ENCODE measurements at places on chromosomes 2 and 18.

- DNase-seq, result no peak
Measured at GRCh38 chr18:32771169-32771751, 1.6 kb downstream of the KLHL14 start.

DNA sequence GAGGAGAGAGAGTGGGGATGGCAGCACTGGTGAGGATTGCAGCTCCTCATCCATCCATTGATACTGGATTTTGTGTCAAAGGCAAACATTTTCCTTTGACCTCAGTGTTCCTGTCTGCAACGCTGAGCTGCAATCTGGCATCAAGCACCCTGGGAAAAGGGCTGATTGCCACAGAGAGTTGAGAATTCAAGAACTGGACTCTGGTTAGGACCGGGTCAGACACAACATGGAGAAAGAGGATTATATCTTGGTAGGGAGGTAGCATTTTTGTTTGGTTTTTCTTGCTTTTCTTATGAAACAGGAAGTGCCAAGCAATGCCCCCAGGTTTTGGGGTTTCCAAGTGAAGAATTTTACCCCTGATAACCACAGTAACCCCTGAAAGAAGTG is 81.9 kb upstream of the PKDCC start:
- DNase-seq, result no peak

- no peak for DNase-seq
Measured at GRCh38 chr2:74530239-74531187, 780 bp downstream of the HTRA2 start.

- DNase-seq, result no peak
Measured at GRCh38 chr18:35695803-35696202, 114.3 kb downstream of the GALNT1 start.

DNA sequence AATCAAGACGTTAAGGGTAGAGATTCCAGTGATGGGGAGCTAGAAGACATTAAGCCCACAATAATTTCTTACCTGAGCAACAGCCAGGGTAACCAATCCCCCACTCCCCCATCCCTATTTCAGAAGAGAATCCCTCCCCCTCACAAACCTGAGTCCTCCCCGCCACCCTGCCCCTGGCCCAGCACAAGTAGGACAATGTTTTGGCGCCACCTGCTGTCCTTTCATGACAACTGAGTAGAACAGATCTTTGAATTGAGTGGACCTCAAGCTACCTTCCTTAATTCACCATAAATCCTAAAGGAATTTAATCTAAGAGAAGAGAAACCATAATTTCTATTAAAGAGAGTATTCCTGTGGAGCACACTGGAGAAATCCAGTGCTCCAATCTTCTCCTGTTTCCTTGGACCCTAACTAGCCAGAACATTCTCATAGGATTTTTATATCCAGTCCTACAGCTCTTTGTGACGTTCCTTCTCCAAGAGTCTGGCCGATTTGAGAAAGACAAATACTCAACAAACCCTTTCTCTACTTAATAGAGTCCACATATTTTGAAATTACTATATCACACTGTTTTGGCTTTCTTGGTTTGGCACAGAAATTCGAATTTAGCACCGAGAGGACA is 41.1 kb downstream of the NHEJ1 start:
- peak; percentile 23 for DNase-seq

DNA sequence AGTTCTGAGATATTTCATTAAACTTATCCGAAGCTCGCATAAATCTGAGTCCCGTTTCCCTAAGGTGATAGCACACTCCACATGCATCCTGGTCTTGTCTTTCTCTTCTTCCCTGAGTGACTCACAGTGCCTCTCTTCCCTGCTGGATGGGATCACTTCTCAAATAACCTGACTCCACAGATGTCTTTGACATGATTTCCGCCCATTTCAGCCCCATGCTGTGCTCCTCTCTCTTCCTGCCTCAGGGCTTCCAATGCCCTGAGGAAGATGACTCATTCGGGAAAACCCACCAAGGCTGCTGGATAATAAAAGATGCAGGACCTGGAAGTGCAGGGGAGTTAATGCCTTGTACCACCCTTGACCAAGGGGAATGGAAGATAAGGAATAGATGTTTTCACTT is 441.7 kb upstream of the SOX11 start:
- DNase-seq, result no peak

GRCh38 chr18:6018671-6019070 is 123.3 kb upstream of the TMEM200C start:
- no peak for DNase-seq

- DNase-seq, result no peak
Measured at GRCh38 chr2:27040282-27040681, 7.5 kb downstream of the TMEM214 start.

- DNase-seq, result no peak
Measured at GRCh38 chr2:161005170-161005569, 155.1 kb upstream of the TANK start.

DNA sequence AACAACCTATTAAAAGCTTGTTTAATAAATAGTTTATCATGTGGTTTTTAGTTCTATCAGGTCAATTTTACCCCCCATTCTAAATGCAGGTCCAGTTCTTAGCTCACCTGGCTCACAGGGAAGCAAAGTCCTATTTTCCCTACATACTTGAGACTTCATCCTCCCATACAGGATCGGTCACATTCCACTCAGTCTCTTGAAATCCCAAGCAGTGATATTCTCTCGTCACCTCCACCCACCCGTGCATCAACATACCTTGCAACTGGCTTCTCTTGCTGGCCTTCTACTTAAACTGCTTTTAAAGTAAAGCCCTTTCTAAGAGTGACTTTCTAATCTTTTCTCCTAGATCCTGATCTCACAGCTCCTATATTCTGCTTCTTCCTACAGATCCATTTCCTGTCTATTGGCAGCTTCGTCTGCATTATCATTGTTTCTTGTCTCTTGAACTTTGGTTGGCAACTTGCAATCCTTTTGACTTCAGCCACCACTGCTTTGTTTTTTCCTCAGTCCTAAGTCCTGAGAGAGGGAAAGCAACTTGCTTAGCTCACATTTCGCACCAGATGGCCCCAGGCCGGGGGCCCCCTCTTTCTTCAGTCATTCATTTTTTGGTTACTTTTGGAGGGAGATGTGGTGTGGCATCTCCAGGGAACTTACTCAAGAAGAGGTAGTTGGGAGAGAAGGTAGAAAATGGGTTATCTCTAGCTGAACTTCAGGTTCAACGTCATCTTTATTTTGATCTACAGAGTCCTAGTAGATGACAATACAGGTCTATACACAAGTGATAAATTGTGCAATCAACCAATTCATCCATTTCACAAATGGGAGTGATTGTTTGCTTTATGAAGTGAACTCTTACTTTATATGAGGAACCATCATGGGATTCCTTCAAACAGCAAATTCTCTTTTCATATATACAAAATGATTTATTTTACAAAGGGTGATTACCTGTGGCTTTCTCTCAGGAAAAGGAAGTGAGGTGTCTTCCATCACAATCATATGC is 23.9 kb upstream of the NCOA1 start:
- no peak for DNase-seq

DNA sequence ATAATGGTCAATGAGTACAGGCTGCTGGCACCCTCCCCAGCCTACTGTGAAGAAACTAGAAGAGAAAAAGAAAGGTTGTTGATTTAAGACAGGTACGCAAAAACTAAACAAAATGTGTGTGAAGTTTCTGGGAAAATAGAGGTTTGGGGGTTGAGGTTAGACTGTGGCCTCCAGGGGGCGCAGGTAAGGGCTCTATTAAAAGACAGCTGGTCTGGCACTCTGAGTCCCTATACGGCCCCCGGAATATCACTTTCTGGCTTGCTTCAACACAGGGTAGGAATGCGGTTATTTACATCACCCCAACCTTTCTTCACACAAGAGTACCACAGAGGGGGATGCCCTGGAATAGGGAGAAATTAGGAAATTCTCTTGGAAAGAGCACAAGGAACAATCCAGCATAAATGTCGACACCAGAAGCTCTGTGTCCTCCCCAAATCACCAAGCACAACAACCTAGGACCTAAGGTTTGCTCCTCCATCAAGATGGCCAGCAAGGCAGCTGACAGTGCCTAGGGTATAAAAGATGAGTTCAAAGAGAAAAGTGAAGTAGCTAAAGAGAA is 480.8 kb upstream of the KLHL29 start:
- DNase-seq, result no peak

DNA sequence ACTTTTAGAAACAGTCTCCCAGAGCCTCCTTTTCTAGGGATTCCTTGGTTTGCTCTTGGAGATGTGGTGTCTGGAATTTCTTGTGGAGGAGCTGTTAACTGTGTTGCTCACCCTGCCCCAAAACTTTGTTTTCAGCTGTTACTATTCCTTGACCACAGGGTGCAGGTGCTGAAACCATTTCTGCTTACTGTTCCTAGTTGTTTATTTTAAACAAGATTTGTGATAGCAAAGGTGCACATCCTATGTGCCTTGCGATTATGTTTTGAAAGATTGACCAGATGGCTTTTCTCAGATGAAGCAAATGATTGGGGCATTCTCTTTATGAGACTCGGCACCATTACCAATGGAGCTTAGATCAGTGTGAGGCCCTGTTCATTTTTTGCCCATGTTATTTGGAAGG is 111.2 kb downstream of the RAB3GAP1 start:
- DNase-seq, result no peak

DNA sequence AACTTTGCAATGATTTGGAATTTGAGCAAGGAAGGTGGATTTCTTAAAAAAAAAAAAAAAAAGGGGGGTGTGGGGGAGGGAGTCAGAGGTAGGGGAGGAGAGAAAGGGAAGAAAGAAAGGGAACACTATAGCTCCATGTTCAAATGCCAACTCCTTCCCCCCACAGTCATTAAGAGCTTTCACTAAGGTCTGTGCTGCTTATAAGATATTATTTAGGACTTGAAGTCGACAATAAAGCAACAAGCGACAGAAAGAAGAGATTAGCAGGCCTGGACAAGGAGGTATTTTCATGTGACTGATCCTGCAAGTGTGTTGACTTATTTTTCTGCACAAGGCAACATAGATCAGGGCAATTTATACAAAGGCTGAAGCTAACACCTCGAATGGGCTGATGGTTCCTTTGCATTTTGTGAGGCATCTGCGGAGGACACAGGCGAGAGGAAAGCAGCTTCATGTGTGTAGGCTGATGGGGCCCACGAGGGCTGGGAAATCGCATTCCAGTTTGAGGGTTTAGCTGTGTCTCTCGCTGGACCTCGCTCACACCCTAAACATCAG is 382.0 kb downstream of the SOX11 start:
- no peak for DNase-seq

DNA sequence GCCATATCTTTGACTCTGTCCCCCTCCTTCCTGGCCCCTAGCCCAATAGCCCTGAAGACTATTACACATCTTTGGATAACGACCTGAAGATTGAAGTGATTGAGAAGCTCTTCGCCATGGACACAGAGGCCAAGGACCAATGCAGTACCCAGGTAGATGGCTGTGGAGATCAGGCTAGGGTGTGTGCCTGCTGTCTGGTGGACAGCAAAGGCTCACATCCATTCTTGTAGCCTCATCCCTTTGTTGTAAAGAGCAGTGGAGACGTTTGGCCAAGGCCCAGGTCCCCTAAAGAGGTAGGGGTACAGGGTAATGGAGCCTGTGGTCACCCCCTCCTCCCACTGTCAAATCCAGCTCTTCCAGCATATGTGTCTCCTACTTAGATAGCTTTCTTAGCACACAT is 81.4 kb downstream of the EPAS1 start:
- no peak for DNase-seq

GRCh38 chr18:10015941-10016819 is 102.4 kb downstream of the VAPA start:
- no peak for DNase-seq

DNA sequence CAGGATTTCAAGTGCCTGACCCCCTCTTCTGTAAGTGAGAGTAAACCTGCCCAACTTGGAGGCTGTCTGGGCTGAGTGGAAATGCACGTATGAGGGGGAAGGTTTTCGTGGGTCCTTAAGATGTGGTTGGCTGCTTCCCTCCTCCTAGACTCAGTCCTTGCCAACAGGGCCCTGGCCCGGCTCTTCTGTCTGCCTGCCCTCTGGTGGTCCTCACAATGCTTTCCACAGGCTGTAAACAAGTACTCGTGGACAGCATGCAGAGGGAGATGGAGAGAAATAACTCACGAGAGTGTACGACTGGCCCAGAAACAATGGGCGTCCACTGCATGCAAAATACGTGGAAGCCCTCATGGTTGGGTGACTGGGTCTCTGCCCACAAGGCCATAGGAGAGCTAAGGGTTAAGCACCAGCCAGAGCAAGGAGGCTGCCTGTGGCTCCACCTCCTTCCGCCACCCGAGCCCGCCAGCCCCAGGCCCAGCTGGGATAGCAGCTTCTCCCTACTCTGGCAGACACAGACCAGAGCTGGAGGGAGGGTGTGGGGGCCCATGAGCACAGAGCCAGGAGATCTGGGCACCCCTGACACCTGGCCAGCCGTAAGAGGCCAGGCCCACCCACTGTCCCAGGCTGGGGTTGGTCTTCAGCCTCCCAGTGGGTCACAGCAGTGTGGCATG is 17.0 kb upstream of the ARHGEF4 start:
- no peak for DNase-seq

GRCh38 chr18:48600456-48601090 is 61.7 kb downstream of the CTIF start:
- DNase-seq, result no peak

GRCh38 chr2:135840601-135841000 is 3.6 kb upstream of the LCT start:
- DNase-seq, result no peak

DNA sequence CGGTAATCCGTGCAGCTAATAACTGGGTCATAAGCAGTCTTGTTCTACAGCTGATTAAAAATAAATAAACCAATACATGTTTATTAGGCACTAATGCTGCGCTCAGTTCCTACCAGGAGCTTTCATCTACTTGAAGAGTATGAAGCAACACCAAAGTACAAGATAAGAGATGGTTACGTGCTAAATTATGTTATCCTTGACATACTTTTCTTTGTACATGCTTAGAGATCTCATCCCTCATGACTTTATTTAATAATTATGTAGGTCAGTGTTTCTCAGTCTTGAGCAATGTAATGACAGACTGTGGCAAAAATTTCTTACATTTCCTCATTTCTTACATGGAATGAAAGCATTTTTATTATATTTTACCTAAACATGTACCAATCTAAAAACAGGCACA is 54.6 kb upstream of the COBLL1 start:
- DNase-seq, result no peak

DNA sequence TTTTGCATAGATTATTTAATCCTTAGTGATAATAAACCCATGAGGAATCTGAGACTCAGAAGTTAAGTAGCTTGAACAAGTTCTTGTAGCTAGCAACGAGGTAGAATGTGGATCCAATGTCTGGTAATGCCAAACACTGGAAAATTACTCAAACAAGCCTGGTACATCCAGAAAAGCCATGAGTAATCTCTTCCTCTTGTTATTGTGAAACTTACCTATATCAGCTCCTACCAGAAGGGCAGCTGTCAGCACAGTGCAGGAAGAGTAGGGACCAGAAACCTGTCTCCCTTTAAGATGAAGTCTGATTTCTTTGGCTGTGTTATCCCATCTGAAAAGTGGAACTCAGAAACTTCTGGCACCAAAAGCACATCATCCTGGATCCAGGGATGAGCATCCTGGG is 7.7 kb upstream of the SERPINB8 start:
- no peak for DNase-seq

DNA sequence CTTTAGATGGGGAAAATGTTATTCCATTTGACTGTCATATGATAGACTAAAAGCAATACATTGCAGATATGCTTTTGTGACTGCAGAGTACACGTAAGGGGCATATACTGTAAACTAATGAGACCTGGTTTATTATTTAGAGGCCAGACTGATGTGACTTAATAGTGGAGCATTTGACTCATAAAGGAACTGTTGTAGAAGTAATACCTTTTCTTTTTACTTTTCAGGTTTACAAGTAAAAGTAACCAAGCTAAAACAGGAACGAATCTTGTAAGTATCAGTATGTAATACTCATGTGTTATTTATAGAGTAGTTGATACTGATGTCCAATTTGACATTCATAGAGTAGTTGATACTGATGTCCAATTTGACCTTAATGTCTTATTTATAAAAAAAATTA is 13.1 kb downstream of the RBBP8 start:
- DNase-seq, result no peak

Data from GM18507 (cell line).